ENCODE measurements at places on chromosomes 5 and 9.

GRCh38 chr9:85941622-85941940, 635 bp downstream of the NAA35 start:
- no peak for DNase-seq

DNA sequence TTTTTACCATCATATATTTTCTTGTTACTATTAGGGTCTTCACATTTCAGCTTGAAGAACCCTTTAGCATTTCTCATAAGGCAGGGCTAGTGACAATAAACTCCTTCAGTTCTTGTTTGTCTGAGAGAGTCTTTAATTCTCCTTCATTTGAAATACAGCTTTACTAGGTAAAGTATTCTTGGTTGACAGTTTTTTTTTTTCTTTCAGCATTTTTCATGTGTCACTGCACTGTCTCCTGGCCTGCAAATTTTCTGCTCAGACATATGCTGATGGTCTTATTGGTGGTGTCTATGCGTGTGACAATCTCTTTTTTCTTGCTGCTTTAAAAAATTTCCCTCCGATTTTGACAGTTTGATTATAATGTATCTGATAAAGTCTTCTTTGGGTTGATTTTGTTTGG, 399.9 kb downstream of the SH3GL2 start:
- DNase-seq, result no peak

DNA sequence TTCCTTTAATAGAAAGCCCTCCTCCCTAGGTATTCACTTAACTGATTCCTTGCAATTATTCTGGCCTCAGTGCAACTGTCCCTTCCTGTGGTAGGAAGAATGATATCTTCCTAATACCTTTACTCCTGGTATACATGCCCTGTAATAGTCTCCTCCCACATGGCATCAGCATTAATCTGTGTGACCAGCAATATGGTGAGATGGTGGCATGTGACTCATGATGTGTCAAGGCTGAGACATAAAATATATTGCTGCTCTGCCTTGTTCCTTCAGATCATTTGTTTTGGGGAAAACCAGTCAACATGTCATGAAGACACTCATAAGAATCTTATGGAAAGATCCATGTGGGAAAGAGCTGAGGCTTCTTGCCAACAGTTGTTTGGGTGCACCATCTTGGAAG, 149.1 kb upstream of the TRPM3 start:
- DNase-seq, result no peak

DNA sequence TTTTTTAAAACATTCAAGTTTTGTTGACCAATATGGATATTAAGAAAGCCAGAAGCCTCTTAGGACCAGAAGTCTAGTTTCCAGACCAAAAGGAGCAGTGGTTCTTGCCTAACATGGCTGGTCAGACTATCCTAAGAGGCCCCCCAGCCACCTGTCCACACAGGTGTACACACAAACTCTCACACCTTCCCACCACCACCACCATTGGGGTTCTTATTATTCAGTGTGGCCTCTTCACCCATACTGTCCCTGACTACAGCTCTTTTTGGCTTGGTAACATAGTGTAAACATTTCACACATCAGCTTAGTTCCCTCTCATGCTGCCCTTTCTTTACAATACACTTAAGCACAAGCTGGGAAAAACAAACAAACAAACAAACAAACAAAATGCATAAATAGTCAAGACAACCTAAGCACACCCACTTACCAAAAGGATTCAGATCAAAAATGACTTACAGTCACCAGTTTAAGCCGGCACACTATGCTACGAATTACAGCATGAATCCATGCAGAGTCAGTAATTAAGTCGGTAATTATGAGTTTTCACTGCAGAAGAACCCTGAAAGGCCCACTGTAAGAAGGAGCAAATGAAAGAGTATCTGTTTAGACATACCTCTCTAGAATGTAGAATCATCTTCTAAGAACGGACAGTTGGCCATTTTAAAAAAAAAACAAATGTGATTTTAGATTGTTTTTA, 9.5 kb downstream of the LHFPL2 start:
- DNase-seq, result no peak

DNA sequence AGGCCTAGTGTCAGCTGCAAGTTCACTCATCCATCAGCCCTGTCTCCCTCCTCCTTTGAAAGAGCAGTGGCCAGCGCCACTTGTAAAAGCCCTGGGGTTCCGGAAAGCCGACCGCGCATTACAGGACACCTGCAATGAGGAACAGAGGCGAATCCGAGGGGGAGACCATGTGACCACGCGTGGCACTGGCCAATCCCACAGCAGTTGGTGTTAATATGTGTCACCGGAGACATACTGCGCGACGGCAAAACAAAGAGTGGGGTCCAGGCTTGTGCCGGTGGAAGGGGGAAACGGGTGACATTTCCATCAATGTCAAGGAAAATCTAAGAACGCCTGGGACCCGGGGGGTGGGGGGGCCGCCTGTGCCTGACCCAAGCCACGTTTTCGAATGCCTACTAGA, 480.8 kb downstream of the SPATA31A7 start:
- DNase-seq, result no peak

Data from stimulated activated CD8-positive, alpha-beta memory T cell treated with anti-CD3 and anti-CD28 coated beads, Interleukin-4, amount 100 ng/mL, for 4 hours (primary cell).